CD4-positive, alpha-beta T cell (primary cell): ENCODE measurements at places on chromosomes 1 and 21.

DNA sequence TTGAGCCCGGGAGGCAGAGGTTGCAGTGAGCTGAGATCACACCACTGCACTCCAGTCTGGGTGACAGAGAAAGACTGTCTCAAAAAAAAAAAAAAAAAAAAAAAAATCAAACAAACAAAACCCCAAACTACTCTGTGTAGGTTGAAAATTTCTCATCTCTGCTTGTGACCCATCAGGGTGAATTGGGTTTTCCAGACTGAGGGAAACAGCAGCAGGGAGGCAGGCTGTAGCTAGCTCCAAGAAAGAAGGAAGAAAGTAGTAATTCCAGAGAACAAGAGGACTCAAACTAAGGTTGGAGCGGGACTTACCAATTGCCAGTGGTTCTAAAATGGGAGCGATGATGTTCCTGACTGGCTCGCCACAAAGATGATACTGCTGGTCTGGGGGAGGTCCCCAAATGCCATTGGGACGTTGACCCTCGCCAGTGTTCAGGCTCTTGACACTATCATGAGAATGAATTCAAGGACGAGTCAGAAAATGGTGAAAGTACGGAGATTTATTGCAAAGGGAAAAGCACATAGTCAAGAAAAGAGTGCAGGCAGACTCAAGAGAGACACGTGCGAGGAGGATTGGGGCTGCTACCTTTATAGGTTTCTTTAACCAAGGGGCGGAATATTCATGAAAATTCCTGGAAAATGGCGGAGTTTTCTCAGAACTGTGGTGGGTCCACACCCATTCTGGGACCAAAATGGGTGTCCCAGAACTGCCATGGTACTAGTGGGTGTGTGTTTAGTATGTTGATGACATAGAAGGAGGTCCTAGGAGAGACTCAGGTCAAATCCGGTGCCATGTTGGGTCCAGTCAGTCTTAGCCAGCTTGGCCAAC is 13.4 kb downstream of the AADACL4 start:
- no peak for DNase-seq

DNA sequence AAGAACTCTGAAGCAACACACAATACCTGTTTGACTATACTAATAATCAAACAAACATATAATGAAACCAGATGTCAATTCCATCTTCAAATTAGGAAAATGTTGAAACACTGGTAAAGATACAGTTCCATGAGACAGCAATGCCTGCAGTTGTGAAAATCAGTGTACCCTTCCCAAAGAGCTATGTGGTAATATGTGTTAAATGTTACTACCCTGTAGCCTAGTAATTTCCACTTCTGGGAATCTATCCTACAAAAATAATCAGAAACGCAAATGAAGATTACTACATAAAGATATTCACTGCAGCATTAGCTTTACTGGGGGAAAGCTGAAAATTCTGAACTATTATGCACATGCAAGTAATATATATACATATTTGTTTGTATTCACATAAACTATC is 16.9 kb downstream of the GLIS1 start:
- no peak for DNase-seq

DNA sequence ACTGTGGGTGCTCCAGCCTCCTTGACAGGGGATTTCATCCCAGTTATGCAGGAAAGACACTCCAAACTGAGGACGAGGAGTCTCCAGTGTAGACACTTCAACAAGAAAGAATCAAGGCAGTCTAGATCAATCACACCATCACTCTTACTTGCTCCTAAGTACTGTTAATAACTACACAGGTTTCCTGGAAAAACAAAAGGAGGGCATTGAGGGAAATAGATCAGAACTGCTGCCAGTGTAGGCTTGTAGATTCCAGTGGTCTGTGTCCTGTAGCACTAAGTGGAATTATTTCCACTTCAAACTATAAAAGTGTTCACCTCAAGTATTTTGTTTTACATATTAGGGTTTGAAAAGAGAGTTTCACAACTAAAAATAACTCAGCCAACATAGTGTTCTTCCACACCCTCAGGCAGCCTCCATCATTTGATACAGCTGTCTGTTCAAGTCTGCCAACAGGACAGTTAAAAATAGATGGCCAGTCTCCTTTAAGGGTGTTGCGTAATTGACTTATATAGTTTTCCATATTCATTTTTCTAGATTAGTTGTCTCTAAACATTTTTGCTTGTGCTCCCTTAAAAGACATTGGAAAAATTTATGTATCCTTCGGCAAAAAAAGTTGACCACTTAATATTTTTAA is 32.0 kb upstream of the AGL start:
- DNase-seq, result no peak

DNA sequence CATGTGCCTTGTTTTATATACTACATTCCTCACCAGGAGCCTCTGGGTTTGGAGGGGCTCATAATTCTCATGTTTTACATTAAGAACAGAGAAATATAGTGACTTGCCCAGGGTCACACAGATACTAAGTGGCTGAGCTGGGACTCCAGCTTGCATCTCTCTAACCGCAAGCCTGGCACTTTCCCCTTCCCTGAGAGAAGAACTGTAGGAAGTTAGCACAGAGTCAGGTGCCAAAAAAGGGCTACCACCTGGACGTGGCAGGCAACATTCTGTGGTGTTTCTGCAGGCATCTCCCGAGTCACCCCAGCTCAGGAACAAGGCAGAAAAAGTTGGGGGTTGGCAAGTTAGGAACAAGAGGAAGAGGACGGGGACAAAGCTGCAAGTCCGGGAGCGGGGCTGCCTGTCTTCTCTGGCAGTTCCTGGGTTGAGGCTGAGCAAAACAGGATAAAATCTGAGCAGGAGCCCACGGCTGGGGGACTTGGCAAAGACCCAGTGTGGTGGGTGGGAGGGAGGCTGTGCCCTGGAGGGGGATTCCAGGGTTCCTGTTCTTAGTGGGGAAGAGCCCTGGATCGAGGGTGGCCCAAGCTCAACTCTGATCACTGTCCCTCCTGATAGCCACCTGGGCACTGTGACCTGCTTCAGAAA is 9.8 kb downstream of the PLA2G5 start:
- no peak for DNase-seq

DNA sequence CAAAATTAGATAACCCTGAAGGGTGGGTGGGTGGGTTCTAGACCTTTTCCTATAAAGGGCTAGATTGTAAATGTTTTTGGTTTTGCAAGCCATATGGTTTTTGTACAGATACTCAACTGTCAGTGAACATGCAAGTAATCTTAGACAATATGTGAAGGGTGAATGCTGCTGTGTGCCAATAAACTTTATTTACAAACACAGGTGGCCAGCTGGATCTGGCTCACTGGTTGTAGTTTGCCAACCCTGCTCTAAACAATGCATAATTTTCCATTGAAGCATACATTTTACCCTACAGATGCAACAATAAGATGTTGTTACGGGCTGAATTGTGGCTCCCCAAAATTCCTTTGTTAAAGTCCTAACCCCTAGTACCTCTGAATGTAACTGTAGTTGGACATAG is 18.6 kb upstream of the TARBP1 start:
- DNase-seq, result no peak

GRCh38 chr21:38787461-38788274 is 18.1 kb upstream of the ETS2 start:
- DNase-seq, result no peak

DNA sequence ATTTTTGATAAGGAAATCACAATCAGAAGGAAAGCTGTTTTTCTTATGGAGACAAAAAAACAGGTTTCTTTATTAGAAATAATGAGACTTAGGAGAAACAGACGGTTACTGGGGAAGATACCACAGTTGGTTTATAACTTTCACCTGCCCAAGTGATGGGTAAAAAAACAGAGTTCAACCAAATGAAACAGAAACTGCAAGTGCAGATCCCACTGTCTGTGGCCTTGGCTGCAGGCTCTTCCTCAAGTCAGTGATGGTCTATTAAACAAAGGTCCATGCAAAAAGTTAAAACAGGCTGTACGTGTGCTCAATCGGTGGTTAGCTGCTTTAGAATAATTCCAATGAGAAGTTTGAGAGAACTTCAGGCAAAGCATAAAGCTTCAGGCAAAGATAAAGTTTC is 112.1 kb upstream of the NEGR1 start:
- DNase-seq, result no peak

- no peak for DNase-seq
Measured at GRCh38 chr1:172401892-172402291, 18.6 kb upstream of the C1orf105 start.

- DNase-seq, result no peak
Measured at GRCh38 chr1:9340864-9341263, 48.2 kb downstream of the SPSB1 start.

DNA sequence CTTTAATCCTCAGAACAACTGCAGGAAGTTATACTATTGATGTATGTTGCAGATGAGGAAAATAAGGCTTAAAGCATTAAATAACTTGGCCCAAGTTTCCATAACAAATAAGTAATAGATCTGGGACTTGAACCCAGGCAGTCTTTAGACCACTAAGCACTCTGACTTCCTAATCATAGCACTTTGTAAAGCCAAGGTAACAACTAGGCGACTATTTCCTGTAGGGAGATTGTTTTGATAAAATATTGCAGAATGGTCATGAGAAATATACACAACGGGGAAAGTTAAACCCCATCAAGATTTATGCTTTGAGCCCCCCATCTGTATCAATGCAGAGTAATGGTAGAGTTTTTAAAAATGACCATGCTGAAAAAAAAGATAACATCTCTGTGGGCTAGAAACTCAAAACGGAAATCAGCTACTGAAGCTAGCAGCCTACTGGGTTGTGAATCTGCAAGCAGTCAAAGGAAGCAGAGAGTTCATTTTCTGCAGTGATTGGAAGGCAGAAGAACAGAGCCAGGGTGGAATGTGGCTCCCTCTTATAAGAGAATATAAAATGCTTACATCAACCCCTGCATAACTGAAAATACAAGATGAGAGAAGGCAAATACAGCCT is 111.2 kb upstream of the OLIG2 start:
- DNase-seq, result no peak

GRCh38 chr1:157830887-157831286 is 10.7 kb downstream of the CD5L start:
- DNase-seq, result no peak

DNA sequence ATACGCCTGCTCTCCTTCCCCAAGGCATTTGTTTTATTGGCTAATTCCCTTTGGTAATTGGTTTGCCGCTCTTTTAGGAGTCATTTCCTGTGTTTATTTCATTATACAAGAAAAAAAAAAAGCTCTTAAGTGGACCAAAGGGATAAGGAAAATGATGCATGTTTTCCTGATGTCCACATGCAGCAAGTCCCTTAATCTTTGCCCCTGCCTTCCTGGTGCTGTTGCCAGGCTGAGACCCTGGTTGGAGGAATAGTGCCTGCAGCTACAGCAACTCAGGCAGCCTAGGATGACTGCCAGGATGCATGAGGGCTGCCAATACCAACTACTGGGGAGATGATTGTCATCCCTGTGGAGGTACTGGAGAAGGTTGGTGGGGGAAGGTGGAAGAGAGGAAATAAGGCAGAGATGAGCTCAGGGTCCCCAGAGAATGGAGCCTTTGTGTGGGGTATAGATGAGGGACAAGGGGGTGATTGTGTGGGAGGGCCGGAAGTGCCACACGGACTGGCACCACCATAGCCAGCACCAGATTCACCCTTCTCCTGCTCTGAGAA is 6.1 kb upstream of the GATAD2B start:
- DNase-seq, result no peak

- DNase-seq, result no peak
Measured at GRCh38 chr1:161282991-161283390, 24.4 kb downstream of the PCP4L1 start.

DNA sequence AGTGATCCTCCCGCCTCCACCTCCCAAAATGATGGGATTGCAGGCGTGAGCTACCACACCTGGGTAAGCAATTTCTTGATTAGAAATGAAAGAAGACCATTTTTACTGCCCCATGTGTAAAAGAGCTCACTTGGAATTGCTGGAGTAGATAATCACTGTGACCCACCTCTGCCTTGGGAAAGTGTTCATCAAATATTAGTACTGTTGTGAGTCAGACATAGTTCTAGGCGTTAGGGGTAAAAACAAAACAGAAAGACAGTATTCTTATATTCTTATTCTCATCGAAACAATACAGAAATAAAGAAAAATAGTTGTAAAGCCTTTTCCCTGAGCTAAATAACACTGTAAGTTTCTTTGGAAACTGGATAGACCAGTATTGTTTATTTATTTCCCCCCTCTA is 36.2 kb downstream of the CELF3 start:
- DNase-seq, result no peak

- DNase-seq, result no peak
Measured at GRCh38 chr1:229229137-229229720, 41.7 kb upstream of the RAB4A start.

- no peak for DNase-seq
Measured at GRCh38 chr1:67791686-67792085, 41.6 kb downstream of the GNG12 start.

DNA sequence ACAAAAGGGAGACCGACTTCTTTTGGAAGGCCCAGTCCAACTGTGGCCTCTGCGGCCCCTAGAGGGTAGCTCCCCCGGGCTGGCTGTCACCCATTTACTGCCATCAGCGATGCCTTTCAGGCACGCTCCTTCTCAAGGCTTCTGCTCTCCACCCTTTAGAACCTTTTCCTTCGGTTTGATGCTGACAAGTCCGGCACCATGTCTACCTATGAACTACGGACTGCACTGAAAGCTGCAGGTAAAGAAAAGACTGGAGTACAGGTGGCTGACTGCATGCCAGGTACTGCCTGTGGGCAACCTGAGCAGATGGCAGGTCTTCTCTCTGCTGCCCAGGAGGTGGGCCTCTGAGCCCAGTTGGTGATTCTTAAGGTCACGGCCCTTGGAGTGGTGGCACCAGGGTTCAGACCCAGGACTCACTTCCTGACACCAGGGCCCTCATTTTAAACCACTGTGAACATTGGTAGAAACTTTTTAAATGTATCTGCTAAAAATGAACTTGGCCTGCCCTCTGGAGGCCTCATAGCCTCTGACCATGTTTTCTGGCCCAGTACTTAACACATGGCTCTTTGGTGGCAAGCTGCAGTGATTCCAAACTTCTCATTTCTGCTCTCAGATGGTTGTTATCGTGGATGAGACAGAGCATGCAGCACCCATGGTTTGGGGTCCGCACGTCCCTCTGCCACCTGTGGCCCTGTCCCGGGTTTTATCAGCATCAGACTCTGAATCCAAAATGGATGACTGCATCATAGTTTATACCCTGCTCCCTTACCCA is 45.7 kb downstream of the CAPN9 start:
- no peak for DNase-seq

GRCh38 chr1:229309074-229309473 is 33.8 kb downstream of the CCSAP start:
- no peak for DNase-seq

- no peak for DNase-seq
Measured at GRCh38 chr1:97610102-97610501, 310.7 kb downstream of the DPYD start.

GRCh38 chr1:168159251-168159650 is 19.5 kb upstream of the TIPRL start:
- DNase-seq, result no peak

DNA sequence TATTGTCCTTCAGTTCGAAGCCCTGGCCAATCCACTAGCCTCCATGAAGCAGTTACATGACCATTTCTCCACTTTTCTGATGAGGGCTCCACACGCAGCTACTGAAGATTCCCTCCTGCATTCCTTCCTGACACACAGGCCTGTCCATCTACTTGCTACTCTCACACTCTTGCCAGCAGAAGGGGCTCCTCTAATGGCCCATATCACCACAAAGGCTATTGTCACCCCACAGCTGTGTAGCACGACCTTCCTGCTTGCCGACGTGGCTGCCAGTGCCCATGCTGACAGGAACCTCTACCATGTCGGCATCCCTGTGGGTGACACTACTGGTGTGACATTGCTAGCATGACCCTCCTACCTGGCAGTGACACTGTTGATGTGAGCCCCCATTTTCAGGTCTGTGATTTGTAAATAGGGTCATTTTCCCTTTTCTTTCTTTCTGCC is 1528.6 kb upstream of the TPTE start:
- DNase-seq, result no peak
